ENCODE measurements at places on chromosomes 2 and 18. TPM values are rescaled to one million over a fixed set of nuclear protein-coding genes. Genes with fewer than 3 reads are reported as not detected.

DNA sequence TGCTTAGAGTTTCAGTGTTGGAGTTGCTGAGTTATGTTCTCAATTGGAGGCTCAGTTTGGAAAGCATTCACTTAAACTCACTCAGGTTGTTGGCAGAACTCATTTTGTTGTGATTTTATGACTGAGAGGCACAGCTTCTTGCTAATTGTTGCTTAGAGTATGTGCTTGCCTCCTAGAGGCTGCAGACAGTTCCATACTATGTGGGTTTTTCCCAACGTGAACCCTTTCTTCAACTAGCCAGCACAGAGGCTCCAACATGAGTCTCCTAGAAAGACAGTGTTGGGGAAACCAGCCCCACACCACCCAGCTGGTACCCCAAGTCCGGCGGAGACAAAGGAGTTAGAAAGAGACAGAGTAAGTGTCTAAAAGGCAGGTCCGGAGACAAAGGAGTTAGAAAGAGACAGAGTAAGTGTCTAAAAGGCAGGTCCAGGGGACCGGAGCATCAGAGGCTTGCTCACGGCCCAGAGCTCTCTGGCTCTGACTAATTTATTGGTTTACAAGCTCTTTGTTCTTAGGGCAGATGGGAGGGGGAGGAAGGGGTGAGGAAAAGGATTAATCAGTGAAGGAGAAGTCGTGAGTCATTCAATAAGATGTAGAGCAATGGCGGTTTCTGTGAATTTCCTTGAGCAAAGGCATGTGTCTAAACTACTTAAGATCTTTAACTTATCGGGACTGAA lies 999.7 kb upstream of the LRRTM1 start:
- no peak overlapping the region for H3K27ac ChIP-seq
- no peaks in the 10 kb centered on the region for H3K27me3 ChIP-seq
- no peak overlapping the region for H3K4me3 ChIP-seq
- DNase-seq, result no peak
- no peaks in the 10 kb centered on the region for H3K4me1 ChIP-seq
- no peaks in the 10 kb centered on the region for H3K36me3 ChIP-seq

Gene HRH4
- 0.16 TPM for total RNA-seq

DNA sequence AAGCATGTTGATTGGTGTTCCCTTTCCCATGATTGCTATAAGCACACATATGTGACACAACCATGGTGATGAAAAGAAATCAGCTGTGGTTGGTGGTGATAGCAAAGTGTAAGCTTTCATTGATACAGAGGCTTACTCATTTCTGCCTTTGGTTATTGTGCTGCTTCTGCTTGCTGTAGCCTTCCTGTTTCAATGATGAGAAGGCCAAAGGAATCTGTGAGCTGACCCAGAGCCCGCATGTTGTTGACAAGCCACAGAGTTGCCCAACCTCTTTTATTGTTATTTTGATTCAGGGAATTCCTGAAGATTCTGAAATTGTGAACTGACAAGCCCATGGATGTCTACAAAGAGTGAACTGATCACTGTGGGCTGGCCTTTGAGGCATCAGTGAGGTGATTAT lies 164.4 kb downstream of the TMEFF2 start:
- H3K36me3 ChIP-seq, result no peaks in the 10 kb centered on the region
- DNase-seq, result no peak
- H3K4me3 ChIP-seq, result no peak overlapping the region
- H3K27me3 ChIP-seq, result no peaks in the 10 kb centered on the region
- H3K4me1 ChIP-seq, result no peaks in the 10 kb centered on the region

GRCh38 chr2:10497797-10498251 lies 49.7 kb upstream of the ODC1 start:
- no peak for DNase-seq
- H3K27me3 ChIP-seq, result peaks cover 20% of the 10 kb centered on the region
- H3K4me1 ChIP-seq, result peaks cover 6% of the 10 kb centered on the region
- H3K36me3 ChIP-seq, result no peaks in the 10 kb centered on the region
- H3K4me3 ChIP-seq, result no peak overlapping the region

DNA sequence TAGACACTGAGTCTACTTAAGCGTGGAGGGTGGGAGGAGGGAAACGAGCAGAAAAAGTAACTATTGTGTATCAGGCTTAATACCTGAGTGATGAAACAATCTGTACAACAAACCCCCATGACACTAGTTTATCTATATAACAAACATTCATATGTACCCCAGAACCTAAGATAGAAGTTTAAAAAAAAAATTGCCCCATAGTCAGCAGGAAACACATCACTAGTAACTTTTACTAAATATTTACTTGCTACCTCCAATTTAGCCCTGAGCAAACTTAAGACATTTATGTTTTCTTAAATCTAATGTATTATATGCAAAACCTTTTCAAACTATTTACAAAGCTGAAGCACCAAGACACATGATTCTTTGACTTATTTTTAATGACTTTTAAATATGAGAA lies 5.6 kb downstream of the REV1 start:
- H3K4me3 ChIP-seq, result no peak overlapping the region
- H3K36me3 ChIP-seq, result peaks cover 6% of the 10 kb centered on the region
- no peaks in the 10 kb centered on the region for H3K27me3 ChIP-seq
- H3K27ac ChIP-seq, result no peak overlapping the region
- H3K4me1 ChIP-seq, result peaks cover 44% of the 10 kb centered on the region

Data from activated T-helper 2 cell treated with anti-CD3 and anti-CD28 coated beads, Interferon-gamma antibody, Interleukin-2, Interleukin-4, amounts not matched to agents 10 μg/mL and 5 μg/mL and 100 μg/mL, durations not matched to agents 14 hours and 24 hours and 36 hours (primary cell).